Naive B cell (primary cell): ENCODE measurements at places on chromosomes 11 and 22. TPM values are rescaled to one million over a fixed set of nuclear protein-coding genes. Genes with fewer than 3 reads are reported as not detected.

ASCL2 gene
- polyA plus RNA-seq: 1.7 TPM

GPHA2 gene
- polyA plus RNA-seq: not detected

RIMBP3C gene
- not detected for polyA plus RNA-seq

NXPE2 gene
- polyA plus RNA-seq: not detected

AMPD3 gene
- polyA plus RNA-seq: 22.0 TPM

NXPE1 gene
- not detected for polyA plus RNA-seq

DNA sequence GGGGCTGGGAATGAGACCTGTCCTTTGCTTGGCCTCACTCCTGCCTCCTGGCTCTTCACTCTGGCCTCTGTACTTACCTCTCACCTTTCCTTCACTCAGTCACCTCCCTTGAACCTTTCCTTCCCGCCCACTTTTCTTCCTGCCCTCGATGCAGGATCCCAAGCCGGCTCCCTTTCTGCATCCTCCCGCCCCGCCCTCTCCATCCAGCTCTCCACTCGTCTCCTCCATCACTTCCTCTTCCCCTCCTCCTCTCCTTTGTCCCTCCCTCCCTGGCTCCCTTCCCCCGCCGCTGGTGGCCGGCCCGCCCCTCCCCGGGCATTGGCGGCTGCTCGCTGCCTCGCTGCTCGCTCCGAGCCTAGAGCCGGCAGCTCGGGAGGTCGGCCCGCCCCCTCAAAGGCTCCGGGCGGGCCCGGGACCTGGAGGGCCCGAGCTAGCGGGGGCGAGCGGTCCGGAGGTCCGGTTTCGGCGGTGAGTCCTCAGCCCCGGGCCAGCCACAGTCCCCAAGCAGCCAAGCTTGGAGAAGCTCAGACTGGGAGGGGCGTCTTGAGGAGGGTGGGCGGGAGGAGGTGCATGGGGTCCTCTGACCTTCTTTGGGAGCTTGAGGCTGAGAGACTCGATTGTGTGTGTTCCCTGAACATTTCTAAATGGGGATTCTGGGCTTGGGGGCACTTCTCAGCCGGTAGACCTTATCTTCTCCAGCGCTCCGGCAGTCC is 13.8 kb downstream of the PHLDB1 start:
- no peak overlapping the region for H3K27ac ChIP-seq
- H3K4me3 ChIP-seq: peak overlapping the region; percentile 66
- H3K4me1 ChIP-seq: no peaks in the 10 kb centered on the region
- peaks cover 64% of the 10 kb centered on the region for H3K27me3 ChIP-seq

GRCh38 chr11:78715639-78716311 is 141.1 kb upstream of the NARS2 start:
- no peak for DNase-seq
- no peaks in the 10 kb centered on the region for H3K4me1 ChIP-seq
- H3K27ac ChIP-seq: no peak overlapping the region
- peaks cover 5% of the 10 kb centered on the region for H3K27me3 ChIP-seq

GRCh38 chr11:119722281-119722794 is 6.7 kb downstream of the NECTIN1 start:
- H3K27me3 ChIP-seq: peaks cover 12% of the 10 kb centered on the region
- H3K27ac ChIP-seq: no peak overlapping the region
- no peaks in the 10 kb centered on the region for H3K36me3 ChIP-seq
- no peak overlapping the region for H3K4me3 ChIP-seq
- H3K4me1 ChIP-seq: peaks cover 21% of the 10 kb centered on the region

DNA sequence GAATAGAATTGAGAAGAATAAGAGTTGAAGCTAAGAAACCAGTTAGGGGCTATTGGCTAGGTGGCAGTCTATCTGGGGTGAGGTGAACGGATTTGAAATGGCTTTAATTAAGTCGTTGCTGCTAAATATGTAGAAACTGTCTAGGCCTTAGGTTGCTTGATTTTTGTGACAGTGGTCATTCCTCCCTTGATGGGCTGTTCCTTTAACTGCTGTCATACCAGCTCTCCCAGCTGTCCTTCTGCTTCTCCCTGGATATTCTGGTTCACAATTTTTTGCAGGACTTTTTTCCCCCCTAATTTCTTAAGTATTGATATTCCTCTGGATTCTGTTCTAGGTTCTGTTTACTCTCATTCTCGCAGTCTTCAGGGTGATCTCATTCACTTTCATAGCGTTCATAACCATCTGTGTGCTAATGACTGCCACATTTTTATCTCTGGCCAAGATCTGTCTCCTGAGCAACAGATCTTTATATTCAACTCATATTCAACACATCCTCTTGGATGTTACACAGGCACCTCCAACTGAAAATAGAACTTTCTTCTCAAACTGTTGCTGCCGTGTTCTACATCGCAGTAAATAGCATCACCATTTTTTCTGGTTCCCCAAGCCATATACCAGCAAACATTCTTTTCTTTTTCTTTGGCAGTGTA is 134.1 kb downstream of the UVRAG start:
- no peaks in the 10 kb centered on the region for H3K27me3 ChIP-seq
- H3K4me1 ChIP-seq: peaks cover 53% of the 10 kb centered on the region
- no peaks in the 10 kb centered on the region for H3K36me3 ChIP-seq
- no peak for DNase-seq
- no peak overlapping the region for H3K27ac ChIP-seq

- no peaks in the 10 kb centered on the region for H3K36me3 ChIP-seq
- H3K4me3 ChIP-seq: no peak overlapping the region
- H3K27ac ChIP-seq: no peak overlapping the region
- H3K4me1 ChIP-seq: no peaks in the 10 kb centered on the region
Measured at GRCh38 chr11:132453406-132453805, 1078.9 kb downstream of the OPCML start.

DNA sequence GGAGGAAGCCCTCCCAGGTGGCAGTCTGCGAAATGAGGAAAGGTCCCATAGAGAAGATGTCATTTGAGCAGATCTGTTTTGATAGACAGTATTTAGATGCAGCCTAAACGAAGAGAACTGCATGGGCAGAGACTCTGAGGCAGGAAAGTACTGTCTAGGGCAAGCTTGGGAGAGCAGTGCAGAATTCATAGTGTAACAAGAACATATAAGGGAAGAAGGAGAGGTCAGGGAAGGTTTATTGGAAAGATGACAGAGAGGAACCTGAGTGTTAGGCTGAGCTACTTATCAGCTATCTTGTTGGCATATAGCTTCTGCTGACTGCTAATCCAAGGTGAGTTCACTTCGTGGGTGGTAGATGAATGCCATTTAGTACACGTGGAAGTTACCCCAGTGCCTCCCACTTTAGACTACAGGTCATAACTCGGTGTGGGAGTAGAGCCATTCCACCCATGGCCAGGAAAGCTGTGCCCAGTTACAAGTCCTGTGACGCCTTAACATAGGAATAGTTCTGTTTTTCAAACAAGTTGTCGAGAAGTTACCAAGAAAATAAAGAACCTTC is 99.5 kb downstream of the DBX1 start:
- no peaks in the 10 kb centered on the region for H3K27me3 ChIP-seq
- no peak overlapping the region for H3K27ac ChIP-seq
- H3K4me1 ChIP-seq: no peaks in the 10 kb centered on the region
- no peaks in the 10 kb centered on the region for H3K36me3 ChIP-seq
- H3K4me3 ChIP-seq: no peak overlapping the region

DNA sequence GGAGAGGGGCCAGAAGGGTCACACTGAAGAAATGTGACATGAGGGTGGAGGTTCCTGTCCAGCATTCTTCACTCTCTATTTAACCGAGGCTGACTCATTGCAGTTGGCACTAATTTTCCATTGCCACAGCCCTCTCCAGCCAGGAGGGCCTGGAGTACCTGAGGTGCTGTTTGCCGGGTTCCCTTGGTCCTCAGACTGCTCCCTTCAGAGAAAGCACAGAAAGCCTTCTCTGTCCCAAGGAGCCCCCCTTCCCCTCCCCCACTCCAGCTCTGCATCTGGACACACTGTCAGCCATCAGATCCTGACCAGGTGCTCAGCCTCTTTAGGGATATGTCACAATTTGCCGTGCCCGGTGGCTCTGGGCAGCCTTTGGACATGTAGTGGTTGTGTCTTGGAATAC is 3.2 kb upstream of the C11orf91 start:
- DNase-seq: no peak
- H3K27ac ChIP-seq: no peak overlapping the region
- no peaks in the 10 kb centered on the region for H3K27me3 ChIP-seq
- peaks cover 2% of the 10 kb centered on the region for H3K36me3 ChIP-seq
- no peak overlapping the region for H3K4me3 ChIP-seq
- peaks cover 12% of the 10 kb centered on the region for H3K4me1 ChIP-seq

- peak; percentile 41 for DNase-seq
- peaks cover 37% of the 10 kb centered on the region for H3K4me1 ChIP-seq
- no peaks in the 10 kb centered on the region for H3K27me3 ChIP-seq
- H3K36me3 ChIP-seq: no peaks in the 10 kb centered on the region
- no peak overlapping the region for H3K27ac ChIP-seq
- peak overlapping the region; percentile 88 for H3K4me3 ChIP-seq
Measured at GRCh38 chr22:31637447-31637890, 24.5 kb downstream of the PISD start.

DNA sequence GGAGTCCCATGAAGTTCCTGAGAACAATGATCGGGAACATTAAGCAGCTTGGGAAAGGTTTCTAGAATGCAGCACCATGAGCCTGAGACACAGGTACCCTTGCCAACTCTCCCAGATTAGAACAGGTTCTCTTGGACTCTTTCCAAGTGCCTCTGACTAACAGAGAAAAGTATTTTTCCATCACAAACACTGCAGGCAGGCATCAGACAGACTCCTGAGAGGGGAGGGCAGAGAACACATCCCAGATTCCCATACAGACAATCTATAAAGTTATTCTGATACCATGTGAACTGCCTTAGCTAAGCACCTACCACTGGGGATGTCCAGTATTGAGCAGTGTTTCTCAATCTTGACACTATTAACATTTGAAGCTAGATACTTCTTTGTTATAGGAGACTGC is 27.3 kb downstream of the SERGEF start:
- no peak overlapping the region for H3K27ac ChIP-seq
- peaks cover 39% of the 10 kb centered on the region for H3K36me3 ChIP-seq
- no peak for DNase-seq
- H3K27me3 ChIP-seq: no peaks in the 10 kb centered on the region
- H3K4me3 ChIP-seq: no peak overlapping the region

GRCh38 chr11:121552644-121553043 is 99.9 kb upstream of the SORL1-AS1 start:
- H3K27me3 ChIP-seq: no peaks in the 10 kb centered on the region
- H3K4me3 ChIP-seq: no peak overlapping the region
- peaks cover 8% of the 10 kb centered on the region for H3K4me1 ChIP-seq
- H3K27ac ChIP-seq: no peak overlapping the region
- no peak for DNase-seq

DNA sequence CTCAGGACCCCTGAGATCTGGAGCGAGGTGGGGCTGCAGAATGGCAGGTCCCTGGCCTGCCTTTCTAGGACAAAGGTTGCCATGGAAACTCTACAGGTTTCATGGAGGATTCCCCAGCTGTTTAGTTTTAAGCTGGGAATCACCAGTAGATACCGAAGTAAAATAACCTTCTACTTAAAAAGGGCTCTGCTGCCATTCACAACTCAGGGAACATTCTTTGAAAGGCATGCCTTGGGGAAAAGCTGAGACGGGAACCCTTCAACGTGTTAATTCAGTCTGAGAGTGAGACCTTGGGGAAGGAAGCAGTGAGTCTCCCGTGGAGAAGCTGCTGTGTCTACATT is 493.3 kb downstream of the BRD1 start:
- H3K27ac ChIP-seq: no peak overlapping the region
- H3K4me1 ChIP-seq: no peaks in the 10 kb centered on the region
- peaks cover 14% of the 10 kb centered on the region for H3K27me3 ChIP-seq
- H3K4me3 ChIP-seq: no peak overlapping the region

GRCh38 chr22:46062971-46063631 is 86.1 kb upstream of the WNT7B start:
- H3K4me1 ChIP-seq: peaks cover 38% of the 10 kb centered on the region
- no peaks in the 10 kb centered on the region for H3K27me3 ChIP-seq
- no peak for DNase-seq
- H3K36me3 ChIP-seq: no peaks in the 10 kb centered on the region
- H3K27ac ChIP-seq: peak overlapping the region; percentile 53

DNA sequence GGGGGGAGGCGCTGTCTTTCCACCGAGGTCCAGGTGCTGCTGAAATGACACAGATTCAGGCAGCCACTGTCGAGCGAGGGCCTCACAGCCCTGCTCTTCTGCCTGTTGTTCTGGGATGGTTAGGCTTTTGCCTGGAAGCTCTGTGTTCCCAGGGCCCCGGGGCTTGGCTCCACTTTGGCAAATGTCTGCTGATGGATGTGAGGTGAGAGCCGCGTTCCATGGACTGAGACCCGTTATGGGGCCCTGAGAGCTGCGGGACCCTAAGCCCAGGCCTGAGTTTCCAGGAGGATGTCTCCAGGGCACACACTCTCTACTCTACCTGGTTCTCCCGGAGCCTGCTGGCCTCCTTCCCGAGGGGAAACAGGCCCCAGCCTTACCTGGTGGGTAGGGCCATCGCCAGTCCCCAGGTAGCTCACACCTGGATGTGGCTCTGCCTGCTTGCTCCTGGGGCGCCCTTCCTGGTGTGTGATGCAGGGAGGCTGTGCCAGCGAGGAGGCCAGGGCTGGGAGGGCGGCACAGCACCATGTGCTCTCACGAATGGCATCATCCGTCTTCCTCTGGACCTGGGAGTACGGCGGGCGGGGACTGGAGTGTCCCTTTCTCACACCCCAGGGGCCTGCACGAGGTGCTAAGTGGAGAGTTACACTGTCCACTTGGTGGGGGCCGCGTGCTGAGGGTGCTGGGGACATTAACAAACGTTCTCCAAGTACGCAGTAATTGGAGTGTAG is 435.5 kb downstream of the TBC1D22A start:
- H3K27ac ChIP-seq: no peak overlapping the region
- no peaks in the 10 kb centered on the region for H3K27me3 ChIP-seq
- no peaks in the 10 kb centered on the region for H3K36me3 ChIP-seq
